ENCODE measurements at places on chromosomes 3 and 15.

DNA sequence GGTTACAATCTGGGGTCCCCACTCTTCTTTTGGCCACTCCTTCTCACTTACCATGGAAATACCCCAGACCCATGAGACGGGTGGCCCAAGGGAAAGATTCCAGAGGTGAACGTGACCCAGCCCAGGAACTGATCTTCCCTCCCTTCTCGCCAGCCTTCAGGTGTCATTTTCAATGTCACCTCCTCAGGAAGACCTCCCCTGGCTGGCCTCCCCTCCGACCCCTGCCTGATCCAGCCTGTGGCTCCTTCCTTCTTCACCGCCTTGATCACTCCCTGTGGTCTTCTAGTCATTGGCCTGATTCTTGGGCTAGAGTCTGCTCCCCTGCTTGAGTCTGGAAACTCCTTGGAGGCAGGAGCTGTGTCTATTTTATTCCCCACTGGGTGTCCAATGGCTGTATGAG, 146.1 kb downstream of the SMAD6 start:
- no peak for DNase-seq

DNA sequence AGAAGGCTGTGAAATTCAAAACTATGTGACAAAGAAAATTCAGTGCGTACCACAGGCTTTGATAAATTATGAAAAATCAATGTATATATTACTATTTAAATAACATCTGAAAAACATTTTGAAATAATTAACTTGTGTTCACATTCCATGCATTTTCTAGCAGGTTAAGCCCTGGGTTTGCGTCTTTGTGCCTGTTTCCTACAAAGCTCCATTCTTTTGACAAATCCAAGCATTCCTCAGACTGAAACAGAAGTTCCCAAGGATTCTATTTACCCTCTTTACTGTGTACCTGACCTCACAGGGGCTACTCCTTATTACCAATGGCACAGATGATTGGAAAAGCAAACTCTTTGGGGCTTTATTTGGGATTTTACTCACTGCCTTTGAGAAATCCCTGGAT, 1.9 kb downstream of the PAQR9 start:
- no peak for DNase-seq

- no peak for DNase-seq
Observed at GRCh38 chr15:72790302-72790910, 6.8 kb upstream of the ADPGK start.

GRCh38 chr15:99057020-99057419, 47.9 kb upstream of the SYNM start:
- no peak for DNase-seq

GRCh38 chr3:188979248-188979647, 192.5 kb upstream of the TPRG1 start:
- DNase-seq, result no peak

- DNase-seq, result no peak
Observed at GRCh38 chr15:69513986-69514385, 61.4 kb downstream of the RPLP1 start.

DNA sequence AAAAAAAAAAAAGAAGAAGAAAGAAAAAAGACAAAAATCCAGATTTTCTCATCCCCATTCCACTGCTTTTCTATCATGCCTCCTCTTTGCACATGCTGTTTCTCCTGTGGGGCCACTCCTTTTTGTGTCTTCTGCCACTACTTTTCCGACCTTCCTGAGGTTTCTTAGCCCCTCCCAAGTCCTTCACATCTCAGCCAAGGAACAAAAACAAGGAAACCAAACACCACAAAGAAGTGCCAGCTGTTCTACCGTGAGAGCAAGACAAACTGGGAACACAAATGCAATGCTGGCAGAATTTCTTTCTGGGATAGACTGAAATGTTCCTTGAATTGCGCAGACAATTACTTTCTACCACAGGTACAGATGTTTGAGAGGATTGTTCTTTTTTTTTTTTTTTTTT, 83.2 kb downstream of the MB21D2 start:
- DNase-seq, result no peak

DNA sequence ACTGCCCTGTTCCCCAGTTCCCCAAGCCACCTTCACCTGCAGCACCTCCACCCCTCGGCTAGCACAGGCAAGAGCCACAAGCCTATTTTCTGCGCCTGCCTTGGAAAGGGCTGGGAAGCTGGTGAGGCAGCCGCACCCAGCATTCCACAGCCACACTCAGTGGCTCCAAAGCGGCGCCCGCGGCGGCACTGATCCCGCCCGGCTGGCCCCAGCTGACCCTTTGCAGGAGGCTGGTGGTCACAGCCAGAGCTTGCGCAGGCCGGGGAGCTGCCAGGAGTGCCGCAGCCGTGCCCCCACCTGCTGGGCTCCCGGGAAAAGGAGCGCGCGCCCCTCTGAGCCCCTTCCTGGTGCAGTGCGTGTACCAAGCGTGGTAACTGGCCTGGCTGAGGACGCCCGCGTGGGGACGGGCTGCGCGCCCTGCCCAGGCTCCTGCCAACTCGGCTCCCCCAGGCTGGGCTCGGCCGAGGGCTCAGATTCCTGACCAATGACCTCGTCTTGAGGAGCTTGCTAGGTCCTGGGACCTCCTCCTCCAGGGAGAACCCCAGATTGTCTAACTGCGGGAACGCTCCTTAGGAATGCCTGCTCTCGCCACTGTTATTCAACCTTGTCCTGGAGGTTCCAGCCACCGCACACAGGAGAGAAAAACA, 13.3 kb downstream of the GRAMD2A start:
- no peak for DNase-seq

DNA sequence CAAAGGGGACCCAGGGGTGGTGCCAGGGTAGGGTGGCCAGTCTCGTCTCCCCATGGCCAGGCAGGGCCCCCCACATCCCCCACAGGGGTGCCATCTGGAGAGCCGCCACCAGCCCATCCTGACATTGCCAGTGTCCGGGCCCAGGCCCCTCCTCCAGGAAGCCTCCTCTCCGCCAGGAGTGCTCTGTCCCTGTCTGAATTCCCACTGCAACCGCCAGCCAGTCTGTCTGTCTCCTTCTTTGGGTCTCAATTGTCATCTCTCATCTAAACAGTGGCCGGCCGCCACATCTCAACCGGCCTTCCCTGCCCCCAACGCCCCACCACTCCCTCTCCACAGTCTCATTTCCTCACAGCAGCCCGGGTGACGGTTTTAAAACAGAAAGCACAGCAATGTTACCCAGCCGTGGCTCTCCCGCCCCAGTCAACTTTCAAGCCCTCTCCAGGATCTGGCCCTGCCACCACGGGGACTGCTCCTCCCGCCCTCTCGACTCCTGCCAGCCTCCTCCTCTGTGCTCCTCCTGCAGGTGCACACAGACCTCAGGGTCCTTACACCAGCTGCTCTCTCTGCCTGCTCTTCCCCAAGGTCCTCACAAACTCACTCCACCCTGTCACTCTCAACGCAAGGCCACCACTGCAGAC, 57.0 kb downstream of the IQSEC1 start:
- peak; percentile 42 for DNase-seq

DNA sequence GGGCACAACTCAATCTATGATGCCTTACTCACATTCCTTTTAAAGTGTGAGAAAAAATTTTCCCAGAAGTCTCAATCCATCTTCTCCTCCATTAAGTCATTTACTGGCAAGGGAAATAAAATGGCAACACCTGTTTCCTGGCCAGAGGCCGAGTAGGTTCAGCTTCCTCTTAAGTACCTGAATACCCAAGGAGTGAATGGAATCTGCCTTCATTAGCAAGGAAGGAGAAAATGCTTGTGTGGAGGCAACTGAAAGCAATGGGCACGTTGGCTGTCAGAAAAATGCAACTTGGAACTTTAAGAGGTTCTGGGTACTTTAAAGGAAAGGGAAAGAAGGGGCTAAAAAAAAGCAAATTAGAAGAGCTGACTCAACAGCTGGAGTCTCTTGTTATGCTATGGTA, 423.6 kb upstream of the ARL6 start:
- DNase-seq, result no peak

DNA sequence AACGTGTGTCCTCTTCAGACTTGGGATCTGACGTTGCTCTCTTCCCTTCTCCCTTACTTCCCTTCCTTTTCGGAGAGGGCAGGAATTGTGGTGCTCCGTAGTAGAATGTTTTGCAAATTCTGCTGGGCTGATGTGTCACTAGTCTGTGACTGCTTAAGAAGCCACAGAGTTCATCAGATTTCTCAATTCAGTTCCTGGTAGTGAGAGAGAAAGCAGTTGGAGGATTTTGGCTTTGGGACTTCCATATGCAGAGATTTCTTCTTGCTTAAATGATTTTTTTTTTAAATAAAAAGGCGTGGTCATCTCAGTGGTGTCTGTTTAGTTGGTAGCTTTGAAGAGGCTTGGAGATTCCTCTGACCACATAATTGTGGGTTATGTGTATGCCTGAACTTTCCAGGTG, 10.1 kb downstream of the CEMIP start:
- no peak for DNase-seq

DNA sequence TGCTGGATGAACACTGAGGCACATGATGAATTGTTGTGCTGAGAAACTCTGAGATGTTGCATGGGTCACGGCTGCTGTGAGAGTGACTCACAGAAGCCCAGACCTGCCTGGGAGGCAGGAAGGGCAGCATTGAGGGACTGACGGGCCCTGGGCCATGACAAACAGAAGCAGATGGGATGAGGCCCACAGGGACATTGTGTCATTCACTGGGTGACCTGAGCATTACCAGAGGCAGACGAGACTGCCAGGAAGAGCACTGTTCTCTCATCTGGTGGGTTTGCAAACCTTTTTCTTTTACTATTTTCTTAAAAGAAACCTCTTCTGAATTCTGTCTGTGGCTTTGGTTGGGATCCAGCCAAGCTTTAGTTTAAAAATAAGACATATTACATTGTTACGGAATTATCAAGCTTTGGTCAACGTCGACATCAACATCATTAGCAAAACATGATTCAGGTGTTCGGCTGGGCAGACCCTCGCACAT, 67.8 kb downstream of the BDH1 start:
- DNase-seq, result no peak

DNA sequence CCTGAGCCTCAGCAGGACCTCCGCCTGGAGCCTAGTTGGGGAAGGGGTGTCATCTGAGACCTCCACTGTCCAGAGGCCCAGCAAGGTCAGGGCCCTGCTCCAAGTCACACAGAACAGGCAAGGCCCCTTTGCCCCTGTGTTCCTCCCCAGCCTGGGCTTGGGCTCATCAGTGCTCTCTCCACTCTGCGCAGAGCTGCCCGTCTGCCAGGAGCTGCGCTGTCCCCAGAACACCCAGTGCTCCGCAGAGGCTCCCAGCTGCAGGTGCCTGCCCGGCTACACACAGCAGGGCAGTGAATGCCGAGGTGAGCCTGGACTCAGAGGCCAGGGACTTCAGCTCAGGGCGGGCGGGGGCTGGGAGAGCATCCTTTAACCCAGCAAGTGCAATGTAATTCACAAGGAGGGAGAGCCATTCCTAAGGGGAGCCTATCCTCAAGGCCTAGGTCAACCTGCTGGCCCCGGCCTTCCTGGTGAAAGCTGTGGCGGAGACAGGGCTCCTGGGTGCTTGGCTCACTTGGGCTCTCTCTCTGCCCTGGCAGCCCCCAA, 7.7 kb downstream of the STAB1 start:
- no peak for DNase-seq

DNA sequence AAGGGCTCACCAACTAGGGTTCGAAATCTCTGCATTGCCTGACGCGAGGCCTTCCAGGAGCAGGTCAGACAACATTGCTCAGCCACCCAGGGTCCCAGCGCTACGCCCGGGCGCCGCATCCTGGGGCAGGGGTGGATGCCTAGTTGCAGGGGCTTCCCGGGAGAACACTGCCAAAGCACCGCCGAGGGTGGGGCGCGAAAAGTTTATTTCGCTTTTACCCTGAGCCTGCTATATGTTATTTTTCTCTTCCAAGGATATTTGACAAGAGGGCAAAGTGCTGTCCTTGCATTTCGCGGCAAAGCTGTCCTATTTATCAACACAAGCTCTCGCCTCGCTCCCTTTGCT, 549 bp upstream of the SOX14 start:
- DNase-seq, result no peak

- DNase-seq, result no peak
Observed at GRCh38 chr15:49436751-49437150, 13.7 kb downstream of the FGF7 start.

GRCh38 chr3:126684218-126684751, 19.8 kb upstream of the CHCHD6 start:
- DNase-seq, result peak; percentile 6

- DNase-seq, result no peak
Observed at GRCh38 chr3:171007316-171007715, 19.2 kb downstream of the SLC2A2 start.

DNA sequence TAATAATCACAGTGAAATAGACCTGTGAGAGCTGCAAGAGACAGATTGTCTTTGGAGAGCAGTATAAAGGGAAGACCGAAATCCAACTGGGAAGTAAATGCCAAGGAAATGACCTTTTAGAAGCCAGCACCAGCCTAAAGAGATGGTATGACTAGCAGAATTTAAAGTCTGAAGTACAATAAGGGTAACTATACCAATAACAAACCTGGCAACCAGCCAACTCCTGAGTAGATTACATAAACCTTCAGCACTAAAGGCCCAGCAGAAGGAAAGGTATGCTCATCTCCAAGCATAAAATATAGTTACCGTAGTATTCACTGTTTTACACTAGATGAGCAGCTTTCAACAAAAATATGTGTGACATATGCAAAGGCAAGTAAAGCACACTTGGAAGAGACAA, 155.1 kb upstream of the SATB1 start:
- DNase-seq, result no peak

DNA sequence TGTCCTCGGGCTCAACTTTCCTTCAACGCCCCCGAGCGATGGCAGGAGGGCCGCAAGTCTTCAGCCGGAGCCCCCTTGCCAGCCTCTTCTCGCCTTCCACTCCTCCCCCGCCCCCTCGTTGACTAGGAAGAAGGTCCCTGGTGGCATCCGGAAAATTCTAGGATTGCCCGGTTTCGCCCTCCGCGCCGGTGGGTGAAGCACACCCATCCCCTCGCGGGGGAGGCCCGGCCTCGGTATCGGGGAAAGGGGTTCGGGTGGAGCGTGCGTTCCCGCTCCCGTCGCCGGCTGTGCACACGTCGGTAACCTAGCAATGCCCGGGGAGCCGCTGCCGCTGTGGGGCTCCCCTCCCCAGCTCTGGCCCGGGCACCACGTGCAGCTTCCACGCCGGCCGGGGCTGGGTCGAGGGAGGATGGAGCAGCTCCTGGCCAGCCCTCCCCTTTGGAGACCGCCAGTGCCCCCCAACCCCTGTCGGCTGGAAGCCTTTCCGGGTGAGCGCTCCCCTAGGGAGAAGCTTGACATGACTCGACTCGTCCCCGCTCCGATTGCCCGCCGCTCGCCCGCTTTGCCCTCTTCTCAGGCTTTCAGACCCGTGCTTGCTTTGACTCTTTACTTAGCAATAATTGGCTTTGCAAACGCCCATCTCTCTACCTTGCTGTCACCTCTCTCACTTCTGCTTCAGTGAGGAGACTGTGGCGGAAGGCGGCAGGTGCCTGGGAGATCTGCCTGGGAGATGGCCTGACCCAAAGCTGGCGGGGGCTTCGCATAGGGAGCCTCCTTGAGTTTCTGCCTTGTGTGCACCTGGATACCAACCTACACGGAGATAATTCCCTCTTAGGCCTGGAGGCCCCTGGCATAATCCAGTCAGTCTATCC, 1.3 kb downstream of the CACNA1D start:
- DNase-seq, result peak; percentile 63

GRCh38 chr3:148146241-148146640, 551.5 kb upstream of the AGTR1 start:
- no peak for DNase-seq

- DNase-seq, result no peak
Observed at GRCh38 chr3:151362751-151363174, 21.8 kb downstream of the P2RY12 start.
